Suprapubic skin (tissue), 4 donors: ENCODE measurements at places on chromosomes 3 and 15.

DNA sequence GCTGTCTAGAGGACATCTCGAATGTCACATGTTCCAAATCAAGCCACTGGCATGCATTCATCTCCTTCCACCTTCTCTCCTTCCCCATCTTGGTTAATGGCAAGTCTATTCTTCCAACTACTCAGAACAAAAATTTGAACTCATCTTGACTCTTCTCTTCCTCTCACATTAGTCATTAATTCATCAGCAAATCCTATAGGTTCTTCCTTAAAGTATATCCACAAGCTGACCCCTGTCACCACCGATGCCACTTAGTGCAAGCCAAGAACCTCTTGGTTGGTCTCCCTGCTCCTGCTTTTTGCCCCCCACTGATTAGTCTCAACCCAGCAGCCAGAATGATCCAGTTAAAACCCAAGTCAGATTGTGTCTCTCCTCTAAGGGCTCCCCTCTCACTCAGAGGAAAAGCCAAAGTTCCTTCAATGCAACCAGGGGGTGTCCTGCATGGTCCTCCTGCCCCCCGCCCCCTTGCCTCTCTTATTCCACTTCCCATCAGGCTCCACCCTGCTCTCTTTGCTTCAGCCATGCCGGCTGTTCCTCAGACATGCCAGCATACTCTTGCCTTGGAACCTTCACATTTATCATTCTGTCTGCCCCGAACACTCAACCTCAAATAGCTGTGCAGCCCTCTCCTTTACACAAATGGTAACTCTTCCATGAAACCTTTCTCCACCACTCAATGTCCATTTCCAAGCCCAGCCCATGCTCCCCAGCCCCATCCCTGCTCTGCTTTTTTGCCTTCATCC lies 1.0 kb upstream of the GALNT15 start:
- DNase-seq: no peak

GRCh38 chr3:106256249-106256957 lies 387.6 kb upstream of the CBLB start:
- no peak for DNase-seq

- no peak for DNase-seq
These were observed 13.5 kb downstream of the PTPN23 start for GRCh38 chr3:47394140-47394870.

DNA sequence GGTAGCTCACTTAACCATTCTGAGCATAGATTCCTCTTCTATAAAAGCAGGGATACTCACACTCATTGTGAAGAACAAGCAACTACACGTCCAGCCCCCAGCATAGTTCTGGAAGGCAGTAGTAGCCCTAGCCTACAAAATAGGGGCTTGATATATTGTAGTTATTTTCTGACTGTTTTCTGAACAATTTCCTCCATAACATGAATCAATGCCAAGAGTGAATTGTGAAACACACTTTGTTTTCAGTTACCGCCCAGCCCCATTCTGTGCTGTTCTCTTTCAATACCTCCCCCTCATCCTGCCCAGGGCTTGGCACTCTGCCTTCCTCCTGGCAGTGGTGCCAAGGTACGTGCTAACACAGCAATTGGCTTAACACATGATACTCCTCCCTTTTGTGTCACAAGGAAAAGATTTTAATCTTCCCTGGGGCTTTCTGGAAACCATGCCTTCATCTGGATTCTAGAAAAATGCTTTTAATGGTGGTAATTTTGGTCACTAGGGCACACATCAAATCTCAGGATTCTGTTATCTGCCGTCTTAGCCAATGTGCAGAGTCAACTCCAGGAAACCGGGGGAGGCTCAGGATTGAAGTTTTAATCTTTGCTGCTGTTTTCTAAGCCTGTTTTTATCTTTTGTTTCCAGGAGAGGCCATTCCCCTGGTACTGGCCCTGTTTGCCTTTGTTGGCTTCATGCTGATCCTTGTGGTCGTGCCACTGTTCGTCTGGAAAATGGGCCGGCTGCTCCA lies 37.2 kb downstream of the IL20RB start:
- DNase-seq: peak; percentile 90

- DNase-seq: no peak
These were observed 47.5 kb downstream of the PTH1R start for GRCh38 chr3:46924921-46925584.
